ENCODE measurements at places on chromosomes 6 and 20.

- peak; percentile 49 for DNase-seq
Observed at GRCh38 chr20:347640-348484, 951 bp downstream of the NRSN2 start.

DNA sequence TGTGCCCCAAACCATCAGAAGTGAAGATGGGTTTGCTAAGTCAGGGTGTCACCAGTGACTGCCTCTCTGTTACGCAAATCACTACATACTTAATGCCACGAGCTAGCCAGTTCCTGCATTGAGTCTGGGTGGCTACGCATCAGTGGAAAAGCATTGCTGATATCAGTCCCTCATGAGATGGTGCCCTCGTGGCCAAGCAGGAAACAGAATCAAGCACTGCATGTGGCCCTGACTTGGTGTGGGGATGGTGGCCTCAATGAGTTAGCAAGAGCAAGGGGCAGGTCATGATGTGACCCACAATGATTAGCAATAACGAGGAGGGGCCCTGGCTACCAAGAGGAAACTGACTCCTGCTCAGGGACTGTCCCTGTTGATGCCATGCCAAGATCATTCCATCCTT, 51.6 kb upstream of the FNDC1 start:
- DNase-seq = no peak

- no peak for DNase-seq
Observed at GRCh38 chr20:33656010-33656782, 5.9 kb upstream of the C20orf144 start.

- no peak for DNase-seq
Observed at GRCh38 chr6:72636786-72637185, 14.9 kb downstream of the KCNQ5 start.

DNA sequence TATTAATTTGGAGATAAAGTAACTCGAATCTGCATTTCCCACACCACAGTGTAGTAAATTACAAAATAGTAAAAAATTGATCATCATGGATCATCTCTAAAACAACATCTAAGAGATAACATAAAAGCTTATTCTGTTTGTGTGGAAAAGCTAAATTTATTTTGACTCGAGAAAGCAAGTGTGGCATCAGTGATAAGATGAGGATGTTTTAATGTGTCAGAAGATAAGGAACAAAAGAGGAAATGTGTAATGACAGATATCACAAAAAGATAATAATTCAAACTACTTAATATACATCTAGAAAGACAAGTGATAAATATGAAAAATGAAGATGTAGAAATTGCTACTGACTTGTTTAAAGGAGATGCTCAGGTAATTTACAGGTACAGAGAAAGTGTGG, 74.1 kb downstream of the DNAH8 start:
- DNase-seq = no peak

GRCh38 chr20:51022803-51023616, at the start of gene KCNG1:
KCNG1 (minus strand) TSS chr20:51023107; CDS start chr20:51010338, 12,769 bp downstream.
- DNase-seq = no peak
